Stimulated activated CD4-positive, alpha-beta T cell treated with anti-CD3 and anti-CD28 coated beads, Interleukin-4, amount 100 ng/mL, for 24 hours (primary cell): ENCODE measurements at places on chromosomes 6 and 20.

- DNase-seq, result no peak
These were observed 14.1 kb downstream of the DAAM2 start for GRCh38 chr6:39806278-39806677.

DNA sequence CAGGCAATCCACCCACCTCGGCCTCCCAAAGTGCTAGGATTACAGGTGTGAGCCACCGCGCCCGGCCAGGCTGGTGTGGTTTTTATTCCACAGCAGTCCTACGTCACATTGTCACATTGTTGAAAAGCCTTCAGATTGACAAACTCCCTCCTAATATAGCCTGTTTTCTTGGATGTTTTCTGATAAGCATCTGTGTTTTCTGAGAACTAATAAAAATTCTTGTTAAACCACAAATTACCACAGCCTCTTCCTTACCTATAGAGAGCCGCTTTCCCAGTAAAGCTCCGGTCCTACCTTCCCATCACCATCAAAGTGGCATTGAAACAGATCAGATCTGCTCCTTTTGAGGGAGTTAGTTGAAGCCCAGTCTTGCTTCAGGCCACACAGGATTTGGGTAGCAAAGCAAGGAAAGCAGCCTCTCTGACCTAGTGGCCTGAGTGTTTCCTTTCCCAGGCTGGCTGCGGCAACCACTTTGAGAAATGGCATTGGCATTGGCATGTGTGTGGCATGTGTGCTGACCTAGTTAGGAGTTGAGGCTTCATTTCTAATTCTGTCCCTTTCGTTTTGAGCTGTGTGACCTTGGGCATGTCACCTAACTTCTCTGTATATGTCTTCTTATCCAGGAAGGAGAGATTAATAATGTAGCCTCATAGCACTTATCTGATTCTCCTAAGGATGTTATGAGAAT is 1.7 kb upstream of the PKIG start:
- DNase-seq, result no peak

GRCh38 chr6:14344486-14344885 is 226.9 kb downstream of the CD83 start:
- no peak for DNase-seq

- DNase-seq, result no peak
These were observed 7.9 kb upstream of the SDCBP2 start for GRCh38 chr20:1336699-1337367.

DNA sequence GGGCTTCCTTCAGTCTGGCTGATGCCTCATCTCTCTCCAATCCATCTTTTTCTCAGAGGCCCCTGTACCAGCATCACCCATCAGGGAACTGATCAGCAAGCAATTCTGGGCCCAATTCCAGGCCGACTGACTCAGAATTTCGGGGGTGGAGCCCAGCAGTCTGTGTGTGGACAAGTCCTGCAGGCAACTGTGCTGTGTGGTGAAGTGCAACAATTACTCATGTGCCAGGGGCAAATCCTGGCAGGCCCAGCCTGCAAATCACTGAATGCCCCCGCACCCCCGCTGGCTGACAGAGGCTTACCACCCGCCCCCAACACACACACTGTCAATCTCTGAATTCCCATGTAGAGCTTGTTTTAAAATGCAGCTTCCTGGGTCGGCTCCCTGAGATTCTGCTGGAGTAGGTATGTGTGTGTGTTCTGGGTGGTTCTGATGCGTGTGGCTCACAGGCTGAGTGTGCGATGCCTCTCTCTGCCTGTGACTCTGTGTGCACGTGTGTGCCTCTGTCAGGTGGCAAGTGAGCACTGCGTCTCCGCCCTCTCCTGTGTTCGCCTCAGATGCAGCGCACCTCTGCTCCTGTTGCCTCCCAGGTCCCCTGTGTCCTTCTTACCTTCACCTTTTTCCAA is 45.4 kb downstream of the SSR1 start:
- DNase-seq, result no peak

- no peak for DNase-seq
These were observed 115.3 kb upstream of the ID4 start for GRCh38 chr6:19721766-19722377.

GRCh38 chr20:31516651-31517050 is 2.4 kb downstream of the HM13 start:
- peak; percentile 9 for DNase-seq

DNA sequence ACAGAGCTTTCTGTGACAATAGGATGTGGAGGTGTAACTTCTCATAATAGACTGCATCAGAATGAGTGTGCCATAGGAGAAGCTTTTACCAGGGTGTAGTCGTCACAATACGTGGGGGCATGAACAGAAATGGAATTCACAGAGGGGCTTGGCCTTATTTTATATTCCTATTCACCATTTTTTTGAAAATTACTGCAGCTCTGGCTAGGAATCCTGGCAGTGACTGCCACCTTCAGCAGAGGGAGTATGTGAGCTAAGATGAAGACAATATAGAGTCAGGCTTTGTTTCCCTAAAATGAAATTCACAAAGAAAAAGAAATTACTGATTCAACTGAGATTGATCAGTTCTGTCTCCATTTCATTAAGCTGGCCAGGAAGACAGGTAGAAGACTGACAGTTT is 13.9 kb downstream of the TOMM6 start:
- no peak for DNase-seq

- DNase-seq, result no peak
These were observed 78.0 kb downstream of the SLC22A3 start for GRCh38 chr6:160426136-160426535.

- DNase-seq, result peak; percentile 36
These were observed 31.6 kb upstream of the LY86 start for GRCh38 chr6:6556738-6557503.

- DNase-seq, result no peak
These were observed 88.2 kb upstream of the FAM83B start for GRCh38 chr6:54758340-54758739.

- no peak for DNase-seq
These were observed 145.9 kb downstream of the SYCP2 start for GRCh38 chr20:59787538-59787890.

- no peak for DNase-seq
These were observed 34.3 kb downstream of the C6orf89 start for GRCh38 chr6:36920049-36920448.

DNA sequence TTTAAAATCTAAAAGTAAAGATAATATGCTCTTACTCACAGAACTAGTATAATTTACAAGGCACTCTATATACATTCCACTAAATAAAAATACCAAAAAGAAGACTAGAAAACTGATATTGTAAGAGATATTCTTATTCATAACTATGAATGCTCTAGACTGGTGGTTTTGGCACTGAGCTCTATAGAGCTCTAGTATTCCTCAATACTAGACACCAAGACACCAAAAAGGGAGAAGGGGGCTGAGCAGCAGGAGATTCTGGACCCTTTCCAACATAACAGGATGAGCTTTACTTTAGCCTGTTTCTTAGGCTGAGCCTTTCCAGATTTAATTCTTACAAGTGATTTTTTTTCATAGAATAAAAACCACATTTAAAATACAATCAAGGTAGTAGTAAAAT is 173.6 kb downstream of the COL21A1 start:
- DNase-seq, result no peak

DNA sequence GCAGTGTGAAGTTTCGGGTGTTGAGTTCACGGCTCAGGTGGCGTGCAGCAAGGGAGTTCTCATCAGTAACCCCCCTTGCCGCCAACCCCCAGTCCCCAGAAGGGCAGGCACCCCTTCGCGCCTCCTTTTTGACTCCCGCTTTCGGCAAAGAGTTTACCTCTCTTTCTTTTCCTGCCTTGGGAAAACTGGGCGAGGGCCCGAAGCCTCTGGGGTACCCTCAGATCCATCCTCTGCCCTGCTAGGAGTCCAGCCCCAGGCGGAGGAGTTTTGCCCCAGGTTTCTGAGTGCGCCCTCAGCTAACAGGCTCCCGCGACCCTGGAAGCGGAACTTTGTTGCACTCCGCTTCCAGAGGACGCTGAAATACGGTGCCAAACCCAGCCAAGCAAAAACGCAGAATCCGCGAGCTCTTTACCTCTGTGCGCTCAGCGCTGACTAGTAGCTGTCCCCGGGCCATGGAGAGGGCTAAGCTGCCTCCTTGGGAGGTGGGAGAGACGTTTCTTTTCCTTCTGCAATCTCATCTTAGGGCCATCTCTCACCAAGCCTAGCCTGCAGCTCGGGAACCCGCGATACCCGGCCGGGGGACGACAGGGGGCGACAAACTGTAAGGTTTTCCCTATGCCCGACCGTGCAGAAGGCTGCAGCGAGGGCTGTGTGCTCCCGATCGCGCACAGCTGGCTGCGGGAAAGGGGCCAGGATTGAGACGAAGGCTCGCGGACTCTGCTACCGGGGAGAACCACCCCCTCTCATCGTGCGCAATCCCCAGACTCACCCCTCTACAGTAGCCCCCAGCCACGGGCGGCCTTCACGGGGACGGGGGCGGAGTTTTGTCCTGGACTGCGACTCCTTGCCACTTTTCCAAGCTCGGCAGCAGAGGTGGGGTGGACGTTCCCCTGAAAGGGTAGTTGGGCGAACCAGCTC is 2.7 kb upstream of the PAX1 start:
- DNase-seq, result peak; percentile 9
